Hematopoietic multipotent progenitor cell (in vitro differentiated cells): ENCODE measurements at places on chromosomes 7 and 10. TPM values are rescaled to one million over a fixed set of nuclear protein-coding genes. Genes with fewer than 3 reads are reported as not detected.
A peak's percentile ranks its signal among the peaks of the same experiment; 100 is the strongest.

- DNase-seq: no peak
Observed at GRCh38 chr10:115022733-115023132, 70.4 kb upstream of the ATRNL1 start.

DNA sequence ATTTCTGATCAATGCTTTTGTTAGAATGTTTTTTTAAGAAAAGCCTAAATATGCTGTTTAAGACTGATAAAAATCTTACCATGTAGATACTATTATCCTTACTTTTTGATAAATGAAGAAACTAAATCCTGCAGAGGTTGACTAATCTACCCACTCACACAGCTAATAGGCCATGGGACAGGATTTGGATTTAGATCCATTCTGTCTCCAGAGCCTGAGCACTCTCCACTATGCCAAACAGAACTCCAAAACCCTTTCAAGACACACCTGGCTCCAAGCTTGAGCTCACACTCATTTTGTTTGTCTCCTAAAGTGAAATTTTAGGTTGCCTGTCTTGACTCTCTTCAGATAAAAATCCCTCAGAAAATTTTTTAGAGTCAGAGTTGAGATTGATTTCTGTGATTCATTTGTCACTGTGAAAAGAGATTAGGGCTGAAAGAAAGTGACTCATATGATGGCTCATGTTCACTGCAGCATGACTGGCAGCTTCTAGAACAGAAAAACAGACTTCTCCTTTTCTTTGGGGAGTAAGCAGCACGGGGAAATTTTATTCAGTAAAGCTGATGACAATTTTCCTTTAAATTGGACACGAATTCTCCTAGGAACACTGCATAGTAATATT, 132.3 kb upstream of the POT1 start:
- peak; percentile 58 for DNase-seq

- DNase-seq: no peak
Observed at GRCh38 chr10:11036424-11037011, 18.8 kb downstream of the CELF2 start.

GRCh38 chr7:53642361-53642760, 606.9 kb downstream of the POM121L12 start:
- DNase-seq: no peak

DNA sequence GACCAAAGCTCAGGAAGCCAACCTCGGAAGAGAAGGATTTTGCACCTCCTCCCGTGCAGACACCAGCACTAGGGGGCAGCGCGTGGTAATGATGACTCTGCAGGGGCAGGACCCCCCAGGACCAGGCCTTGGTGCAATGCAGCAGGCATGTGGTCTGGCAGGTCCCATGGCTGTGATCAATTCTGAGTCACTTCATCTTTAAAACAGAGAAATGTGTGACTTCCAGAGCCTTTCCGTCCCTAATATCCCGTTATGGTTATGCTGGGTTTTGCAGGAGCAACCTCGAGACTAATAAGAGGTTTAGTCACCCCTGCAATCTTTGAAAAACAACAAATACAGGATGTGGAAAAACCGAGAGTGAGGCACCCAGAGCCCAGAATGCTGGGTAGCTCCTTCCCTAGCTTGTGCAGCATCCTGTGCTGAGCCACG, 30.2 kb upstream of the GJD4 start:
- no peak for DNase-seq

The DEPP1 gene
- total RNA-seq: 29.1 TPM

The TSPAN15 gene
- total RNA-seq: 0.27 TPM

- DNase-seq: no peak
Observed at GRCh38 chr10:113126229-113127201, 176.5 kb downstream of the TCF7L2 start.

DNA sequence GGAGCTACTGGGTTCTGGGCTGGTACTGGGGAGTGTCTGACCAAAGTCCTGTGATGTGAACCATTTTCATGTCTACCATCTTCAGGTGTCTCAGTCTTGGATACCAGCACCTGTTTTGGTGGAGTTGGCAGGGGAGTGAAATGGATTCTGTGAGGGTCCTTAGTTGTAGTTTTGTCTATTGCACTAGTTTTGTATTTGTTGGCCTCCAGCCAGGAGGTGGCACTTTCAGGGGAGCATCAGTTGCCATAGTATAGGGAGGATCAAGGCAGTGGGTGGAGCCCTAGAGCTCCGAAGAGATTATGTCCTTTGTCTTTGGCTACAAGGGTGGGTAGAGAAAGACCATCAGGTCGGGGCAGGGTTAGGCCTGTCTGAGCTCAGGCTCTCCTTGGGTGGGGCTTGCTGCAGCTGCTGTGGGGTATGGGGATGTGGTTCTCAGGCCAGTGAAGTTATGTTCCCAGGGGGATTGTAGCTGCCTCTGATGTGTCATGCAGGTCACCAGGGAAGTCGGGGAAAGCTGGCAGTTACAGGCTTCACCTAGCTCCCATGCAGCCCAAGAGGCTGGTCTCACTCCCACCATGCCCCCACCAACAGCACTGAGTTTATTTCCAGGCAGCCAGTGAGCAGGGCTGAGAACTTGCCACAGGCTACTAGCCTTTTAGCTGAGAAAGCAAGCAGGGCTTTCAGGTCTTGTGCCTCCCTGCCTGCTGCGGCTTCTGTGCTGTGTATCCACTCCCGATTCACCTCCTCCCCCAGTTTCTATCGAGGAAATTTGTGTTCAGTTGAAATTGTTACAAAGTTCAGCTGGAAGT, 153.1 kb downstream of the ZNF365 start:
- DNase-seq: no peak

The FAM25G gene
- total RNA-seq: not detected

DNA sequence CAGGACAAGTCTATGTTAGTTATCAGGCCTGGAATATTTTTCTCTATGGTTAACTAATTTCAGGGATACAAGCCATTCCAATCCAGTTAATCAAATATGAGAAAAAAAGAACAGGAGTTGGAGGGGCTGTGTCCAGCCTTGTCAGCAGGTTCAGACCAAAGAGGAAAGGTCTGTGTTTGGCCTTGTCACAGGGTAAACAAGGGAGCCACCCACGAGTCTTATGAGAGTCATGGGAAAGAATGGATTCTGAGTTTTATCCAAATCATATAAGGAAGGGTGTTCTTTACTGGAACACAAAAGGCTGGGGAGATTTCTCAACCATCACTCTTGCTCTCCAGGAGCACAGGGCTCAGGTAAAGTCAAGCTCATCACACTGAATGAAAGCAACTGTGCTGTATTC, 99.1 kb downstream of the XPNPEP1 start:
- no peak for DNase-seq

- DNase-seq: peak; percentile 29
Observed at GRCh38 chr10:115092555-115093285, 445 bp upstream of the ATRNL1 start.

The BAZ1B gene
- total RNA-seq: 22.9 TPM

GRCh38 chr7:45088821-45089340, at the start of gene NACAD:
Gene NACAD, minus strand, starts transcription at chr7:45088969. Its CDS starts 75 bp downstream, at chr7:45088894.
- peak; percentile 37 for DNase-seq

The CYP26C1 gene
- total RNA-seq: 0.54 TPM

DNA sequence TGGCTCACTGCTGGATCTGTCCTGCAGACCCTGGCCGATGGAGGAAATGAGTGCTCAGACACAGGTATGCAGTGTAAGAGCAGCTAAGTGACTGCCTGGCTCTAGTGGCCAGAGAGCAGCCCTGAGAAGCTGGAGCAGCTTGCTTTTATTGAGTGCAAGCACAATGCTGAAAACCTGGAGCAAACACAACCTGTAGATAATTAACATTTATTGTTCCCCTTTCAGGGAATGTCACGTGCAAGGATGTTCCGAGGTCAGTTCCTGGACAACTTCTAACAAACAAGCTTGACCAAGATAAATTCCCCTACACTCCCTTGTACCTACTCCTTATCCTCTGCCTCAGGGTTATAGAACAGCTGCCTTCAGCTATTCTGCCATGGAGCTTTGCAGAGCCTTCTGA, 31.3 kb downstream of the DDC start:
- DNase-seq: no peak

DNA sequence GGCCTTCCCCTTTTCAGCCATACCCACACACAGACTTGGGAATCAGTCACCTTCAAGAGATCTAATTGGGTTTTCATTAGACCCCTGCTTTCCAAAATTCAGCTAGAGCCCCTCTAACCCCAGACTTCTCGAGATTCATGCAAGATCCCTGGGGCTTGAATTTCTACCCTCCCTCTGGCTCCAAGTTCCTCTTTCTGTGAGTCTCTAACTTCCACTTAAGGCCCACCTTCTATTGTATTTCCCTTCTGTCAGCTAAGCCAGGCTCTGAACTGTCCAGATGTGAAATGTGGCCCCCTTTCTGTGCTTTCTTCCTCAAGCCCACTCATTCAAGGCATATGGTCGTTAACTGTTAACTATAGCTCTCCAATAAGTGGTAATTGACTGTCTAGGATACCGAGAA, 132.2 kb downstream of the ZNF365 start:
- peak; percentile 67 for DNase-seq

The BRI3 gene
- total RNA-seq: 30.2 TPM

- DNase-seq: no peak
Observed at GRCh38 chr7:46929359-46929758, 652.6 kb downstream of the TNS3 start.

The EBF3 gene
- total RNA-seq: not detected

- no peak for DNase-seq
Observed at GRCh38 chr7:123439191-123439590, 95.2 kb downstream of the IQUB start.

The IGFBP1 gene
- under 0.01 TPM for total RNA-seq

- peak; percentile 8 for DNase-seq
Observed at GRCh38 chr7:48035967-48036478, 680 bp downstream of the C7orf57 start.

DNA sequence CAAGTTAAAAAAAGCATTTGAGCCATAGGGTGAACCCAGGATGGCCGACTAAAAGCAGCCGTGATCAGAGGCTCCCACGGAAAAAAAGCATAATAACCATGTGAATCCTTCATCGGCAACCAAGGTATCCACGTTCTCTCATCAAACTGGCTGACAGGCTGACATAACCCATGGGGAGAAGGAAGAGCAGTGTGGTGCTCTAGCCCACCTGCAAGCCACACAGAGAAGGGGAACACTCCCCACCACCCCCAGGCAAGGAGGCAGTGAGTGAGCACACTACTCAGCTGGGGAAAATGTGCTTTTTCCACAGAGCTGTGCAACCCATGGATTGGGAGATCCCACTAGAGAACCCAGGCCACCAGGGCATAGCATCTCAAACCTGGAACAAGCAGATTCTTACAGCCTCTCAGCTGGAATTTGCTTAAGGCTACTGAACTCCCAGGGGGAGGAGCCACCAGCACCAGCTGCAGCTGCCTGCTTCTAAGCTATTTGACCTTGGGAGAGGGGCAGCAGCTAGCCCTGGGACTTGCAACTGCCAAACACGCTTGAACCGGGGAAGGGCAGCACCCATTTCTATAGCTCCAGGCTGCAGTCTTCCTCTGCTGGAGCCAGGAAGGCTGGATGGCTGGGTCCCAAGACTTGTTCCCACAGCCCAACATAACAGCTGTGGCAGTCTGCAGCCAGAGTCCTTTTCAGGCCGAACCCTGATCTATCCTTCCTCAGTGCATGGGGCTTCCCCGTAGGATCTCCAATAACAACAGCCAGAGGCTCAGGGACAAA, 178.2 kb upstream of the NRG3 start:
- no peak for DNase-seq

DNA sequence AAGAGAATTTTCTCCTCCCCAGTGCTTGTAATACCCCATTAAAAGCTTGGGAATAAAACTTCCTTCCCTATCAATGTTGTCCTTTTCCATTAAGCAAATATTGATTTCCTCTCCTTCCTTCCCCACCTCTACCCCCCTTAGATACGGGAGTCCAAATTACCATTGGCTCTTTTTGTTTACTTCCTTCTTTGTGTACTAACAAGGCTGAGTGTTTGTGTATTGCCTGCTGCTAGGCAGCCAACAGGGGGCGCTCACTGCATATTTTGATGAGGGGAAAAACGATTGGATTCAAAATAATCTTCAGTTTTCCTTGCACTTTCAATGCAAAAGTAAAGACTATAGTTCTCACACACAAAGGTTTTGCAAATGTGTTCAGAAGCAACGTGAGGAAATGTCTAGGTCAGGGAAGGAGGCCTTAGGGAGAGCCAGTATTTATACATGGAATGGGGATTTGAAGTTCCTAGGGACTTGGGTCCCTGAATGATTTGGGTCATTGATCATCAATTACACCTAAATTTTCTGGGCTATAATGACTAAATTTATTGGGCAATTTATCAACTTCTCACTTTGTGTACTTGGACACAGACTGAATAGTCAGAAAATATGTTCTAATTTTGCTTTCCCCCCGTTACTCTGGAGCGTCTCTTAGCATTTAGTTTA, 23.6 kb upstream of the VPS41 start:
- no peak for DNase-seq

The PRF1 gene
- total RNA-seq: 0.81 TPM

GRCh38 chr10:109784236-109784635, 139.1 kb downstream of the XPNPEP1 start:
- DNase-seq: no peak

DNA sequence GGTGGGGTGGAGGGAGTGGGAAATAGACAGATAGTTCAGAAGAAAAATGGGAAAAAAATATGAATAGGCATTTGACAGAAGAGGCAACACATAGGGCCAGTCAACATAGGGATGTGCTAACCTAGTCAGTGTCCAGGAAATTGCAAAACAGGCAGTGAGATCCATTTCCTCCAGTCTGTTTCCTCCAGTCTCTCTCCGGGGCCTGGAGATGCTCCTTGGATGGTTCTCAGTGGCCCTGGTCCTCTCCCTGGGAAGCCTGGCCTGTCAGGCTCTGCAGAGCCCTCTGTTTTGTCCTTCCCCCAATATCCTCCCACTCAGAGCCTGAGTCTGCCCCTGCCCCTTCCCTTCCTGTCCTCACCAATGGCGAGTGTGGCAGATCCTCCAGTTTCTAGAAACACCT, 52.6 kb downstream of the SYPL1 start:
- no peak for DNase-seq

The GJD4 gene
- not detected for total RNA-seq

GRCh38 chr7:106749165-106749564, 88.2 kb upstream of the CCDC71L start:
- no peak for DNase-seq

DNA sequence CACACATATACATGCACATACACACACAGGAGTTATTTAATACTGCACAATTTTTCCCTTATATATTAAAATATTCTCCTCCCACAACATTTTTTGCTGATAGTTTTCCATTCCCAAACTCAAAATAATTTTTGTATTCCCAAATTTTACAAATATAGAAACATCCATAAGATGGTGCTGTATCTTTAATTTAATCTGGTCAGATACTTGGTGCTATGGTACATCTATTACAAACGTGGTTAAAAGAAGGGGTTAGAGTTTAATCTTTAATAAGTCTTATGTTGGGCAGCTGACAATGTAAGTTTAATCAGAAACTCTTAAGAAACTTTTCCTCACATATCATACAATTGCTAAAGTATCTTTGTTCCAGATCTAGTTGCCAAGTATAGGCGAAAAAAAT, 10.2 kb upstream of the CADPS2 start:
- no peak for DNase-seq

The MYO3A gene
- not detected for total RNA-seq

GRCh38 chr10:28711041-28711440, 33.7 kb downstream of the BAMBI start:
- no peak for DNase-seq

The RSU1 gene
- total RNA-seq: 35.5 TPM

DNA sequence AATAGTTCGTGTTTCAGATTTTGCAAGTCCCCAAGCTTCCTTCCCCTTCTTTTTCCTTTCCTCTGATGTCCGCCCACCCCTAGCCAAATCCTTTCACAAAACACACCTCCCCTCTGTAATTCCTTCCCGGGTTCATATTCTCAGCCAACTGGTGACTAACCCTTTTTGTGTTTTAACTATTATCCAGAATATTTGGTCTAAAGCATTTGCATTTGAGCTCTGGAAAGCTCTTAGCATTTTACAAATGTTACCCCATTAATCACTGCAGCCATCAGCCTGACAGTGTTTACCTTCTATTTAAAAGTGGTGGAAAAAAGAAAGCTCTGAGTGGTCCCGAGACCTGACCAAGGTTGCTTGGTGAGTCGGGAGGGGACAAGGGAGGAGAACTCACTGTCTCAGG, 139.0 kb downstream of the CREB5 start:
- DNase-seq: no peak
